ENCODE measurements at places on chromosomes 2 and 18.

- no peak for DNase-seq
Measured at GRCh38 chr2:109450574-109451273, 163.0 kb downstream of the SEPTIN10 start.

GRCh38 chr18:38494065-38494464 is 928.5 kb upstream of the CELF4 start:
- no peak for DNase-seq

GRCh38 chr2:138829326-138829919 is 49.2 kb upstream of the NXPH2 start:
- peak; percentile 29 for DNase-seq

- no peak for DNase-seq
Measured at GRCh38 chr2:240996161-240996833, 2.1 kb upstream of the SNED1 start.

- DNase-seq: no peak
Measured at GRCh38 chr18:12278215-12278671, 24.1 kb downstream of the CIDEA start.

- DNase-seq: no peak
Measured at GRCh38 chr2:40173276-40173675, 278.6 kb downstream of the SLC8A1 start.

- DNase-seq: no peak
Measured at GRCh38 chr2:149953627-149954026, 366.1 kb upstream of the MMADHC start.

DNA sequence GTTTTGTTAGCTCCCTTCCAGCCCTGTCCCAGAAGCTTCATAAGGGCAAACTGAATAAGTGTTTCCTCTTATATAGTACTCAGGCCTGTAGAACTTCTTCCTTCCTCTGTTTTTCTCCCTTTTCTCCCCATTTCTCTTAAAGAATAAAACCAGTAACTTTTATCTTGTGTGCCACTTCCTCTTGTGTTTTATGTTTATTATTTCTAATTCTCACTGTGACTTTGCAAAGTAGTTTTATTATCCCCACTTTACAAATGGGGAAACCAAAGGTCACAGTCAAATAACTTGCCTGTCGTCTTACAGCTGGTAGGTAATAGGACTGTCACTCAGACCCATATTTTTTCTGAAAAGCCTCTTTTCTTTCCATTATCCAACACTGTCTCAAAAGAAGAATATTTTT is 42.4 kb downstream of the RBBP8 start:
- DNase-seq: no peak
